ENCODE measurements at places on chromosomes 5 and 9. TPM values are rescaled to one million over a fixed set of nuclear protein-coding genes. Genes with fewer than 3 reads are reported as not detected.

The NOP16 gene
- total RNA-seq, result 30.2 TPM

DNA sequence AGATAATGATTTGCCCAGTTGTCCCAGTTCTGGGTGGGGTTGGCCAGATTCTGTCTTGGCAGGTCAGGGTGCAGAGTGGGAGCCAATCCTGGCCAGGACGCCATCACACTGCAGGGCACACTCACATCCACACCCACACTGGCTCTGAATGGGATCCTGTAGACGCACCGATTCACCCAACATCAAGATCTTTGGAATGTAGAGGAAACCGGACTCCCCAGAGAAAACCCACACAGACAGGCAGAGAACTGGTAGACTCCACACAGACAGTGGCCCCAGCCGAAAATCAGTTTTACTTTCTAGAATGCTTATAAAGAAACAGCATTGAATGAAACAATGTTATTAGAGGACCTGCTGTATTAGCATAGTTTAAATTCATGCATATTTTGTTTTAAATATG is 343.1 kb upstream of the DAB2 start:
- no peak for DNase-seq

The KCNV2 gene
- total RNA-seq, result not detected

DNA sequence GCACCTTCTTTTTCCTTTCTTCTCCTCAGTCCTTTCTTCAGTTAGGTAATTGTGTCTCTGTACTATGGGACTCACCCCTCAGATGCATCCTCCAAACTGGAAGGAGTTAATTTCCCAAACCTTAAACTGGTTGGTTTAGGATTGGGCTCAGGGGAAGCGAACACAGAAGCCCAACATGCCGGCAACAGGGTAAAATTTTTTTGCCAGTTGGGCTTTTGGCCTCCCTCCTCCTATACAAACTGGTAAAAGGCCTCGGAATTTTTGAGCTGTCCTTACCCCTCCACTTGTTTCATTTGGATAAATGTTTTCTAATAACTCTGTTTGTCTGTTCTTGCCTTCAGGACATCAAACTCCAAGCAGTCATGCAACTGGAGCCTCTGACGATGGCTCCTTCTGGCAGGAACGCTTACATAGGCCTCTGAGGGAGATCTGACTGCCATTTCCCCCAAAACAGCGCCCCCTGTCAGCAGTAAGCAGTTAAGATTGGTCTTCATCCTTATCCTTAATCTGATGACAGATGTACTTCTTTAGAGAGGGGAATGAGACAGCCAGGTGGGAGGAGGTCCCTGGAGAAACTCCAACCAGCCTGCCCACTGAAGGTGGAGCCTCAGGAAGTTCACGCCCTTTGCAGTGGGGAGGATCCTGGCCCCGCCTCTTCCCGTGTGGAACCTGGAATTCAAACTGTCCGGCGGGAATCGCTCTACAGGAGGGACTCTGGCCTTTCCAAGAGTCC is 57.8 kb upstream of the SPINK5 start:
- DNase-seq, result no peak

The ACSL6 gene
- 1.6 TPM for total RNA-seq

The AGXT2 gene
- not detected for total RNA-seq

The PLEKHG4B gene
- total RNA-seq, result 0.03 TPM

DNA sequence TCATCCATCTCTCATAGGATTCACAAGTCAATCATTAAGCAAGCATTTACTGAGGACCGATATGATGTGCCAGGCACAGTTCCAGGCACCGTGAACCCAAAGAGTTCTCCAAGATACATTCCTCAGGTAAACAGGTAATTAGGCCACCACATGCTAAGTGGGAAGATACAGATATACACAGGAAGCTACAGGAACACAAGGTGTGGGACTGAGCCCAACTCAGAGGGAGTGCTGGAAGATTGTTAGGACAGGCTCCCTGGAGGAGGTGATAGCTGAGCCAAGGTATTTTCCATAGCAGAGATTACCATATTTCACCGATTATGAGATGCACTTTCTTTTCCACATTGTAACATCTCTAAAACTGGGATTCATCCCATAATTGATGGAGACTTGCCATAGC is 31.4 kb upstream of the RAI14 start:
- DNase-seq, result no peak

DNA sequence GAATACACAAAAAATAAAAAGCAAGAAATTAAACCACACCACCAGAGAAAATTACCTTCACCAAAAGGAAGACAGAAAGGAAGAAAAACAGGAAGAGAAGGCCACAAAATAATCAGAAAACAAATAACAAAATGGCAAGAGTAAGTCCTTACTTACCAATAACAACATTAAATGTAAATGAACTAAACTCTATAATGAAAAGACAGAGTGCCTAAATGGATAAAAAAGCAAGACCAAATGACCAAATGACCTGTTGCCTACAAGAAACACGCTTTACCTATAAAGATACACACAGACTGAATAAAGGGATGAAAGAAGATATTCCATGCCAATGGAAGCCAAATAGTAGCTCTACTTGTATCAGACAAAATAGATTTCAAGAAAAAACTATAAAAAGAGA is 87.2 kb downstream of the TSSK1B start:
- DNase-seq, result no peak

DNA sequence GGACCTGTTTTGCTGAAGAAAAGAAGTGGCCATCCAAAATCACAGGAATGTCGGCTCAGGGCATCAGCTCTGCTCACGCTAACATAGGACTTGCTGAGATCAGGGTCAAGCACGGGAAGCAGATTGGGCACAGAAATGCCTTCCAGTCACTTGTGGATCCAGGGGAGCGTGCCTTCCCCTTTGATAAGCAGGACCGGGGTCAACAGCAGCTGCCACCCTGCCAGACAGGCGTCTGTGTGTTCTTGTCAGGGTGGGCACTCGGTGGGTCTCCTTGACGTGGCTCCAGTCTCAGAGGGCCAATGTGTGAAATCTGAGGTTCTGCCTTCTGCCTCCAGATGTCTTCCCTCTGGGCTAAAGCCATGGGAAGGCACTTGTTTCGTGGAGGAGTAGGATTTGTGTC is 313.7 kb upstream of the IRX4 start:
- DNase-seq, result no peak

GRCh38 chr5:102283102-102283797 is 12.8 kb downstream of the SLCO4C1 start:
- no peak for DNase-seq

The C5orf58 gene
- total RNA-seq, result not detected

DNA sequence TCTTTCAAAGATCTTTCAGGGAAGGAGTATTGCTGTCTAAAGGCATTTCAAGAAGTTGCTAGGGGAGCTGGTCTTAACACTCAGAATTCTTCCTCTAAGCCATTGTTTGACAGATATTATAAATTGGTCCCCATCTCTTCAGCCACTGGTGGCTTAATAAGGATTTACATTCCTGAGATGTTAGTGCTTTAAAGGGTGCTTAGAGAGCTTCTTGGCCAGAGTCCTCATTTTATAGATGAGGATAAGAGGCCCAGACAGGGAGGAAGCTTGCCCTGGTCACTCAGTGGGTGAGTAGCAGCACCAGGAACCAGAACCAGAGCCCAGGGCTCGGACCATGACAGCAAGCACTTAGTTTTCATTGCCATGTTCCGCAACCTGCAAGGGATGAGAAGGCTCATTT is 53.2 kb downstream of the GALNT10 start:
- DNase-seq, result no peak

- peak; percentile 91 for DNase-seq
Observed at GRCh38 chr5:177403792-177404640, 3.6 kb upstream of the PFN3 start.

The VDAC1 gene
- total RNA-seq, result 275 TPM

DNA sequence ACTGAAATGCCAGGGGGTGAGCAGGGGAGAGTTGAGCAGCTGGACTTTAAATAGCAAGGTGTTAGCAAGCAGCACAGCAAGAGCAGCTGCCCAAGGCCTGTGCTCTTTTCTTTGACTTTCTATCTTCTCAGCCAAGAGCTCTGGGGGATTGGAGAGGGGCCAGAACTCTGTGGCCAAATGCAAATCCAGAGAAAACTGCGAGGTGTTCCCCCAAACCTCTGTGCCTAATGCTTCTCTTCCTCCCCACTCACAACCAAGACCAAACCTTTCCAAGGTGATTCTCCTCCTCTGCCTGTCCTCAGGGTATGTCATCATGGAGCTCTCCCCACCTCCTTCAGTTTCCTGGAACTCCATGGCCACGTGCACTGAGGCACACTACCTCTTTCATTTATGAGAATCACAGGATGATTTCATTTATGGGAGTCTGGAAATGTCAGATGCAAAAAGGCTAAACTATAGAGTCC is 118.7 kb upstream of the WWC1 start:
- DNase-seq, result no peak

The IPPK gene
- total RNA-seq, result 6.1 TPM

GRCh38 chr9:12708562-12709298 is 15.5 kb downstream of the TYRP1 start:
- DNase-seq, result no peak

The OMD gene
- total RNA-seq, result 5.8 TPM

DNA sequence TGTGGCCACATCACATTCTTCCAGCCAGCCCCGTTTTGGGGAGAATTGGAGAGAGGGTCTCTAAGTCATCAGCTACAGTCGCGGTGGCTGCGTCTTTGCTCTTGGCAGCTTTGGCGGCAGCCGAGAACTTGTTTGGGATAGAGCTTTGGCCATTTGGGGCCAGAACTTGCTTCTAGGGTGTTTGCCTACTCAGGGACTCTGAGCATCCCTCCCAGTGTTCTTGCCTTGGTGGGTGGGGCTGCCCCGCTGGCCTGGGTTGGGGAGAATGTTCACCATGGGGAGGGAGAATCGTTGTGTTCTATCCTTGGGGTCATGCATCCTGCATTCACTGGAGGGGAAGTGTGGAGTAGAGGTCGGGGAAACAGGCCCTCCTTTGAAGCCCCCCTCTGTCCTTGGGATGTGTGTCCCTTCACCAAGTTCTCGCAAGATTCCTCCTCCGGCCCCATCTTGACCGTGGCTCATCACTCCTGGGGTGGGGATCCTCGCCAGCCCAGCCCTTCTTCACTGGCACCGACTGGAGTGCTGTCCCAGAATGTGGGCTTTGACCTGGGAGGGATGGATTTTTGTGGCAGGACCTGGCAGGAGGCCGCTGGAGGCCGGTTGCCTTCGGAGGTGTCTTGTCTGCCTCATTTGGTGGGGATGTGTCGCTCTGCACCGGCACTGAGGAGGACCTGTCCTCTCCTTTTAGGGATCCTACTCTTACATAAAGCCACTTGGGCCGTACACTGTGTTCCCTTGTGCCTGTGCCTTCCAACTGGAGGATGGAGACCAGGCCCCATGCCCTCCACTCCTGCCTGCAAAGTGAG is 3.5 kb downstream of the PHF2 start:
- DNase-seq, result peak; percentile 27

DNA sequence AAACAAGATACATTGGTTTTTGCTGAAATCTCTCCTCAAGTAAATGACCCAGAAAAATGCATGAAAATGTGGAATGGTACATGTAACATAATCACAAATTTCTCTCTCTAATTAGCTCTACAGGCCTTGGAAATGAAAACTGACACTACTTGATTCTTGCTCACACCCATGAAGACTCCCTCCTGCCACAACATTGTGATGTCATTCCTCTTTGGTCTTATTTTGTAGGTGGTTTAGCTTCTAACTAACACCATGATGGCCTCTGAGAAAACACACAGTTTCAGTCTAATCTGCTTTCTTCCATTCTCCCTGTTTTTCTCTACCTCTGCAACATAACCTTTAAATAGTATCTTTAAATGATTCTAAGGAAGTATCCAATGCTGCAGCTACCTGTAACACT is 78.6 kb upstream of the FAM174A start:
- no peak for DNase-seq

Measured in left cardiac atrium (tissue), 4 donors.